Vagina (tissue), 2 donors: ENCODE measurements at places on chromosomes 7 and 10.

DNA sequence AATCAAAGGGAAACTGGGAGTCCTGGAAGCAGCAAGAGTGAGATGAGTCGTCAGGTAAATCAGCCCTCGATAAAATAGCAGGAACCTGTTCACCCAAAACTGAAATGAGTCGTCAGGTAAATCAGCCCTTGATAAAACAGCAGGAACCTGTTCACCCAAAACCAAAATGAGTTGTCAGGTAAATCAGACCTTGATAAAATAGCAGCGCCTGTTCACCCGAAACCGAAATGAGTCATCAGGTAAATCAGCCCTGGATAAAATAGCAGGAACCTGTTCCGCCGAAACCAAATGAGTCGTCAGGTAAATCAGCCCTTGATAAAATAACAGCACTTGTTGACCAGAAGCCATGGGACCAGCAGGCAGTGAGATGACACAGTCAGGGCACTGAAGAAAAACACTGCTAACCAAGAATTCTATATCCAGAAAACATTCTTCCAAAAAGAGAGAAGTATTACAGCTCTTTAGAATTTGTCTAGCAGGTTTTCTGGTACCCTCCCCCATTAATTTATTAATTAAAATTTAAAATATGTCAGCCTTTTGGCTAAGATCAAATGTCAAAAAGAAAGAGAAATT is 3.4 kb upstream of the CYP2E1 start:
- no peak for DNase-seq

- DNase-seq = no peak
These were observed 33.4 kb downstream of the ELFN1 start for GRCh38 chr7:1703441-1703840.

DNA sequence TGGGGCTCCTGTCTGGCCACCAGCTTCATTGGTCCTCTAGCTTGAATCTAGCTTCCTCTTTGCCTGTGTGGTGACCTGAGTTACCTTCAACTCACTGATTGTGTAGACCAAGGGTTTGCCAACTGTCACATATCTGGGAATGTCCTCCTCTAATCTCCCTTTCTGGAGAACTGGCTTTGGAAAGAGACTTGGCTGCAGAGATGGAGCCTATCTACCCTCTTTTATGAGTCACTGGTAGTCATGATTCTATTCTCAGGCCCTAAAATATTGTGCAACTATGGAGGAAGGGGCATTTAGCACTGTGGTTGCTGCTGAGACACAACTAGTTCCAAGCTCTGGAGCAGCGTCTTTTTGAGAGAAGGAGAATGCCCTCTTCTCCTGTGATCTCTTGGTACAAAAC is 691.3 kb downstream of the KCNMA1 start:
- no peak for DNase-seq

GRCh38 chr10:78045856-78046255 is 12.2 kb downstream of the RPS24 start:
- DNase-seq = no peak

- DNase-seq = no peak
These were observed 108.4 kb downstream of the KLF6 start for GRCh38 chr10:3676564-3676963.

GRCh38 chr10:99975106-99975829 is 34.5 kb downstream of the DNMBP start:
- no peak for DNase-seq

- no peak for DNase-seq
These were observed 38.8 kb downstream of the DLG5 start for GRCh38 chr10:77887631-77888355.

DNA sequence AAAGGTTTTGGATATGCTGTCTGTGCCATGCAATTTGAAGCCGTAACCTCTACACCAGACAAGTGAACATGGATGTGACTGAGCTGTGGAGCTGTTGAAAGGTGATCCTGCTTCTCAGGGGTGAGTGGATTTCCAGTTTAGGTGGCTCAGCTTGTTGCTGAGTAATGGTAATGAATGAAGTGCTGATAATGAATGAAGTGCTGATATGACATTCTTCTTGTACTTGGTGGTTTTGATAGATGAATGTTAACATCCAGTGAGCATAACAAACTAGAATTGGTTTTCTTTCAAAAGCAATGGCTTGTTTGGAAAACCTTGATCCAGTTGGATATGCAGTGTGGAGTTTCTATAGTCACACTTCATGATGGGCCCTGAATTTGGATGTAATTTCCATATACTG is 89.7 kb upstream of the FZD8 start:
- no peak for DNase-seq

GRCh38 chr10:72648301-72648700 is 22.4 kb upstream of the MICU1 start:
- no peak for DNase-seq

GRCh38 chr7:44891372-44891771 is 6.0 kb upstream of the PURB start:
- no peak for DNase-seq

DNA sequence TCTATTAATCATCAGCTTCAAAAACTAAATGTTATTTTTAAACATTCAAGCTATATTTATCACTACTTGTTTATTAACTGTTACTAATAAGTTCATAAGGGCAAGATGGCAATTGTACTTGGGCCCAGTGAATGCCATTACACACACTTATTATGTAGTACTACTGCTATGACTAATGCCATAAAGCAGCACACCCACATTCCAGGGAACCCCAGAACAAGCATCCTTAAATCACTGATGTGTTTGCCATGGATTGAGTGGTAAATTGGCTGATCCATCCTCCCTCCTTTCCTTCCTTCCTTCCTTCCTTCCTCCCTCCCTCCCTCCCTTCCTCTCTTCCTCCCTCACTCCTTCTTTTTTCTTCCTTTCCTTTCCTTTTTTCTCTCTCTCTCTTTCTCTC is 37.4 kb upstream of the RSU1 start:
- no peak for DNase-seq

DNA sequence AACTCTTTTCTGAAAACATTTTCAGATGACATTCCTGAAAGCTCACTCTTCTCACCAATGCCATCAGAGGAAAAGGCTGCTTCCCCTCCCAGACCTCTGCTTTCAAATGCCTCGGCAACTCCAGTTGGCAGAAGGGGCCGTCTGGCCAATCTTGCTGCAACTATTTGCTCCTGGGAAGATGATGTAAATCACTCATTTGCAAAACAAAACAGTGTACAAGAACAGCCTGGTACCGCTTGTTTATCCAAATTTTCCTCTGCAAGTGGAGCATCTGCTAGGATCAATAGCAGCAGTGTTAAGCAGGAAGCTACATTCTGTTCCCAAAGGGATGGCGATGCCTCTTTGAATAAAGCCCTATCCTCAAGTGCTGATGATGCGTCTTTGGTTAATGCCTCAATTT is 16.5 kb downstream of the ANLN start:
- no peak for DNase-seq

DNA sequence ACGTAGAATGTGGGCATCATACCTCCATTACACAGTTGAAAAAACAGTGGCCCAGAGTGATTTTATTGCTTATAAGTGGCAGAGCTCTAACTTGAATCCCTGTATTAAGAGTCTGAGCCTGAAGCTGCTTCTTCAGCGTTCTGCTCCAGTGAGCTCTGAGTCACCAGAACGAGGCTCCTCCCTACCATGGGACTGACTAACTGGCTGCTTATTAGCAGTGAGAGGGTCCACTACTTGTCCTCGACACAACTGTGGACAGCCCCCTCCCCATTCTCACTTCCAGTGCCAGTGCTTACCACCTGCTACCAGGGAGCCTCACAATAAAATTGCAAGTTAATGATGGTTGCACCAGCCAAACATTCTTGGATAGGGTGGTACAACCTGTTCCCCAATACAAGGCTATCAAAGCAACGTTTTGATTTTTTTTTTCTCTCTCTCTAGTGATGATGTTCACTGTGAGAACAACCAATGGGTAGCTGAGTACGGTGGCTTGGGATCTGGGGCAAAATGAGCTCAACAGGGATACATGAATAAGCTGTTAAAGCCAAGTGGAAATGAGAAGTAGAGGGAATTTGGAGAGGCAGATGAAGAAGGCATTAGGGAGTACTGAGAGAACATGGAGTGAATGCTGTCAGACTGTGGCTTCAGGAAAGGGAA is 2.7 kb upstream of the NRG3 start:
- DNase-seq = no peak

DNA sequence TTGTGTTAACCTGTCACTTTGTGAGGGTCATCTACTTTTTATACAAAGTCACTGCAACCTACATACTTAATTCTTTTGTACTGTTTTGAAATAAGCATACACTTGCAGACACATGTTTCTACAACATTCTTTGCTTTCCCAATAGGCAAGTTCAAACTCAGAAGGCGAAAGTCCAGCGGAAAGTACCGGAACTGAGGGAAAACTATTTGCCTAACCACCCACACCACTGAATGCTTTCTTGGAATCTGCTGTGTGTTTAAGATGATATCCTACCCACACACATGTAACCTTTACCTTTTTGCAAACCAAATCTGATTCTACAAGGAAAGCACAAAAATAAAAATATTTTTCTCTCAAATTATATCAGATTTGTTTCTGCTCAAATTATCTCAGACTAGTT is 139.4 kb upstream of the AGR3 start:
- DNase-seq = no peak

DNA sequence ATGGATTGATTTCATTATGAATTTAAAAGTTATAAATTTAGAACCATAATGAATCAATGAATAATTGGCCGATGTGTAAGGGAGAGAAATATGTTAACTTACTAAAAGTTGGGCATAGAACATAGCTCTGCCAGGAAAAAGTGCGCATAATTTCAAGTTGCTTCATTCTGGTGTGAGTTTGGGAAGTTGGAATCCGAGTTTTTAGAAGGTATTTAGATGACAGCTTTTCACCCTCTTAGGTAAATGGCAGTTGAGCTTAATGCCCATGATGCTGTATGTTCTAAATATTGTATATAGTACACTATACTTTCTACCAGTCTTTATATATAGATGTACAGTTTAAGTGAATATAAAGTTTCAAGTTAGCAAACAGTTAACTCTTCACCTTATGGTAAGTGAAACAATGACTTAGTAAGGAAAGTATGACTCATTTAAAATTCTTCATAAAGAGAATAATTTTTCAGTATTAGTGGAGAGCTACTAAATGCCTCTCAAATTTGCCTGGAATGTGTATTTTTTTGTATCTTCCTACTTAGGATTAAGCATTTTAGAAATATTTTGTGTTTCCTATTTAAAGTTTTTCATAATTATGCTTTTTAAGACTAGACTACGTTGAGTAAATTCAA is 1.6 kb downstream of the C1GALT1 start:
- DNase-seq = no peak

DNA sequence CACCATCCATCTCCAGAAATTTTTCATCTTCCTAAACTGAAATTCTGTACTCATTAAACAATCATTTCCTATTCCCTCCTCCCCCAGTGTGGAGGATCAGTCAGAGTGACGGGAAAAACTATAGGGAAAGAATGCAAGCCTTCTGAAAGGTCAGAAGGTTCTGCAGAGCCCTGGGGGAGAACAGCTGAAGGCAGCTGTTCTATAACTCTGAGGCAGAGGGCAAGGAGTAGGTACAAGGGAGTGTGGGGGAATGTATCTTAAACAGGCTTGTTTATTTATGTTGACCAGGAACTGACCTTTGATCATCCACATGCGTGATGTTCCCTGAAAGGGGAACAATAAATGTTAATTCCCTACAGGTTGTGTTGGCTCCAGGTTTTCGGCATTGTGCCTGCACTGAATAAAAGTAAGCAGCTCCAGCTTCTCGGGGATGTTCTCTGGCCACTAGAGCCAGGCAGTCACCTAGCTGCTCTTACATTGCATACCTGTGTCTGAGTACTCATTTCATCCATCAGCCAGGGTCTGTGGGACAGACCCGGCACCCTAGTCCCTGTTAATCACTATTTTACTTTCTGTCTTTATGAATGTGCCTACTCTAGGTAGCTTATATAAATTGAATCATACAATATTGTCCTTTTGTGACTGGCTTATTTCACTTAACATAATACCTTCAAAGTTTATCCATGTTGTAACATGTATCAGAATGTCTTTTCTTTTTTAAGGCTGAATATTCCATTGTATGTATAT is 5.8 kb downstream of the IFIT1 start:
- DNase-seq = peak; percentile 6

DNA sequence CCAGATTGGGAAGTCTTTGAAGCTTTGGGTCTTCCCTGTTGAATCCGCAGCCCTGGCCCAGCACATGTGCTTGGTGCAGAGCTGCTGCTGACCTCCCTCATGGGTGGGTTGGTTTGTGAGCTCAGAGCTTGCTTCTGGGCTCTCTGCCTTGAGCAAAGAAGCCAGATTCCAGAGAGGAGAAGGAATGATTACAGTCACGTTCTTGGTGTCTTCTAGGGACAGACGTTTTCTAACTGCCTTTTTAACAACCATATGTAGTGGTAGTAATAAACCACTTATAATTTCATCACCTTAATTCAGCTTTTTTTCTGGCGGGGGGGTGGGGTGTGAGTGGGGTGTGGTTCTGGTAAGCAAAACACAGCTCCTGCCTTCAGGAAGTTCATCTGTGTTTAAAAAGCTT is 39.5 kb downstream of the LRMDA start:
- DNase-seq = no peak

- no peak for DNase-seq
These were observed 34.5 kb upstream of the GATAD1 start for GRCh38 chr7:92412745-92413144.

- no peak for DNase-seq
These were observed 30.9 kb downstream of the AGR3 start for GRCh38 chr7:16850614-16851466.

DNA sequence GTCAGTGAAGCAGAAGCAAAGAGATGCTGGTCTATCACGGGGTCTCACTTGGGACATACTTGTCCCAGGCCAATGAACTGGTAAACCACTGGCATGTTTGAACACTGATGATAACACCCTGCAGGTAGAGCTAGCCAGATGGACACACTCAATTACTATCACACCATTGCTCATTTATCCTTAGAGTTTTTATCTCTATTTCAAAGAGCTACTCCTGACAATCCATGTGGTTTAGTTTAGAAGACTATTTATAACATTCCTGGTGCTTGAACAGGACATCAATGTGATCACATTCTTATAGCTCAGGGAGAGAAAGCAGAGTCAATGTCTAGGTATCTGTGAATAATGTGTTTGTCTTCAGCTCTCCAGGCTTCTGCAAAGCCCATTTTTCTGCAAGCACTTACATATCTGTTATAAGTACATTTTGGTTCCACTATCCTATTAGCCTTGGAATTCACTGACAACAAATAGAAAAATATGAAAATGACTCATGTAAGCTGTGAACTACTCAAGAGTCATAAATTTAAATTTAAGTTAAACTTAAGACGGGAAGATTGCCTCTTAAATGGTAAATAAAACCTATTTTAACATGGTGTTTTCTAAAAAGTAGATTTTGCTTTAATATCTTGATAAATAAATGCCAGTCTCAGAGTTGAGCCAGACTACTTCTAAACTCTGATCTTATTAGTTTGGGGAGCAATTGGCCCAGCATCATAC is 106.7 kb upstream of the MBL2 start:
- no peak for DNase-seq

DNA sequence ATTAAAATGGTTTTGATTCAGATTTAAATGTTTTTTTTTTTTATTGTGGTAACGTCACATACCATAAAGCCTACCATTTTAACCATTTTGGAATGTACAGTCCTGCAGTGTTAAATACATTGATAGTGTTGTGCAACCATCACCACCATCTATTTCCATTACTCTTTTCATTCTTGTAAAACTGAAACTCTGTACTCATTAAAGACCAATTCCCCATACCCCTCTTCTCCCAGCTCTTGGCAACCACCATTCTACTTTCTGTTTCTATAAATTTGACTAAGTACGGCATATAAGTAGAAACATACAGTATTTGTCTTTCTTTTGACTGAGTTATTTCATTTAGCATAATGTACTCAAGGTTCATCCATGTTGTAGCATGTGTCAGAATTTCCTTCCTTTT is 96.2 kb downstream of the EXOC4 start:
- DNase-seq = no peak
